ENCODE measurements at places on chromosomes 13 and 19. TPM values are rescaled to one million over a fixed set of nuclear protein-coding genes. Genes with fewer than 3 reads are reported as not detected.

The RETN gene
- total RNA-seq: not detected

The SUGT1 gene
- 43.1 TPM for total RNA-seq

The TSSK6 gene
- total RNA-seq: 0.34 TPM

The IZUMO2 gene
- total RNA-seq: not detected

The RFPL4AL1 gene
- not detected for total RNA-seq

The C1QTNF9 gene
- not detected for total RNA-seq

The LGALS14 gene
- not detected for total RNA-seq

The LILRA1 gene
- total RNA-seq: not detected

The CTXN1 gene
- 0.86 TPM for total RNA-seq

The MEIOSIN gene
- total RNA-seq: not detected

The IL12RB1 gene
- total RNA-seq: not detected

The TMEM59L gene
- total RNA-seq: not detected

The ZNF772 gene
- total RNA-seq: 7.7 TPM

The KL gene
- not detected for total RNA-seq

The CYP4F2 gene
- 0.04 TPM for total RNA-seq

The ADGRE3 gene
- total RNA-seq: not detected

The YJEFN3 gene
- total RNA-seq: 1.3 TPM

The CADM4 gene
- 6.8 TPM for total RNA-seq

The STOML3 gene
- total RNA-seq: not detected

The VSTM2B gene
- total RNA-seq: not detected

The C19orf33 gene
- 606 TPM for total RNA-seq

The PRR36 gene
- total RNA-seq: not detected

The LRRC63 gene
- not detected for total RNA-seq

The ZNF225 gene
- total RNA-seq: 1.7 TPM

The CEACAM4 gene
- not detected for total RNA-seq

The KIR2DL1 gene
- total RNA-seq: not detected

The R3HDM4 gene
- total RNA-seq: 60.8 TPM

The KLHL1 gene
- total RNA-seq: not detected

The ZNF560 gene
- 0.16 TPM for total RNA-seq

The ADGRE1 gene
- not detected for total RNA-seq

The PCCA gene
- 11.2 TPM for total RNA-seq

The ZNF626 gene
- total RNA-seq: 7.3 TPM

The TNFSF13B gene
- total RNA-seq: not detected

The ZNF556 gene
- not detected for total RNA-seq

The DAND5 gene
- total RNA-seq: not detected

The KIR3DL1 gene
- not detected for total RNA-seq

The CLDND2 gene
- total RNA-seq: not detected

The MAMSTR gene
- 0.72 TPM for total RNA-seq

The ONECUT3 gene
- total RNA-seq: not detected

The IGFL3 gene
- 0.78 TPM for total RNA-seq

The PRR22 gene
- 0.16 TPM for total RNA-seq

The FGF22 gene
- total RNA-seq: not detected

The DLL3 gene
- total RNA-seq: 2.6 TPM

Data from hair follicular keratinocyte (primary cell).